ENCODE measurements at places on chromosomes 12 and 14.

GRCh38 chr12:91400271-91400670, 217.7 kb upstream of the DCN start:
- no peak for DNase-seq
- no peaks in the 10 kb centered on the region for H3K27me3 ChIP-seq
- H3K4me1 ChIP-seq = no peaks in the 10 kb centered on the region
- no peak overlapping the region for H3K4me3 ChIP-seq
- H3K36me3 ChIP-seq = no peaks in the 10 kb centered on the region
- H3K27ac ChIP-seq = no peak overlapping the region

DNA sequence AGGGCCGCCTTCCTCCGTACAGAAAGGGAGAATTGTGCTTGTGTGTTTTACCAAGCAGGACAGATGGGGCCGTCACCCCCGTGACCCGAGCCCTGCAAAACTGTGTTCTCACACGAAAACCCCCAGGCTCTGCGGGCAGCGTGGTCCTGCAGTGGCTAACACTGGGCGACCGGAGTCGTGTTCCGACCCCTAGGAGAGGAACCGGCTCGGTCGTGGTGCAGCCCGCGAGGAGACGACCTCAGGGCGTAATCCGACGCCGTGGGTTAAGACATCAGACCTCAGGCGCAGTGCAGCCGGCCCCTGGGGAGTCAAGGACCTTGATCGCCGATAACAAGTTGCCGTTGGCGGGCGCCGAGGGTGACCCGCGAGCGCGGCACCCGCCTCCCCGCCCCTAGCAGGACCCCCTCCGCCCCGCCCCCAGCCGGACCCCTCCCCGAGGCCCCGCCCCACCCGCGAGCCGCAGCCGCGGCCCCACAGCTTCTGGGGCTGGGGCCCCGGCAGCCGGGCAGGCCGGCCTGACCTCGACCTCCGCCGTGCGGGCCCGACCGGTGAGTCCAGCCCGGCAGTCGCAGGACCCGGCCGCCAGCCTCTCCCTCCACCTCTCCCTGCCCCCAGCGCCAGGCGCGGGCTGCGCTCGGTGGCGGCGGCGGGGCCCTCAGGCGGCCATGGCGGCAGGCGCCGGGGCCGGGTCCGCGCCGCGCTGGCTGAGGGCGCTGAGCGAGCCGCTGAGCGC, at the start of gene CHPT1:
Gene CHPT1, plus strand, starts transcription at position 444 of the 733 bp plus-strand sequence. Its CDS starts 222 bp downstream, at position 666.
- DNase-seq = peak; percentile 75
- H3K27ac ChIP-seq = peak within 1 kb of the TSS; percentile 84
- H3K36me3 ChIP-seq = peaks cover 2% of the 10 kb centered on the region
- peaks cover 60% of the 10 kb centered on the region for H3K4me1 ChIP-seq
- peak within 1 kb of the TSS; percentile 94 for H3K4me3 ChIP-seq
- no peaks in the 10 kb centered on the region for H3K27me3 ChIP-seq

DNA sequence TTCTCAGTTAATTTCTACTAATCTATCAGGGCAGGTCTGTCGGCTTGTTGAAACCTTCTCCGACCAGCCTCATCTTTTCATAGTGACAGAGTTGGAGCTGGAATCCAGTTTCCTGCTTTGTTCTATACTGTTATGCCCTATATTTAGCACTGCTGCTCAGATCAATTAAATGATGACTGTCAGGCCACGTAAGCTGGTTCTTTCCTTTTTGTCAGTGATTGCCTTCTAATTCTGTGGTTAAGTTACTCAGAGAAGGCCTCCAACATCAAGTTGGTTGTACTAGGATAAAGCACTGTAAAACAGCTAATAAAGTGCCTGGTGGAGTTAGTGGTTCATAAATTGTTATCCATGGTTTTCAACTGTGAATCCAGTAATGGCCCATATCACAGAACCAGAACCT, 22.6 kb downstream of the DERA start:
- no peaks in the 10 kb centered on the region for H3K27me3 ChIP-seq
- no peaks in the 10 kb centered on the region for H3K4me1 ChIP-seq
- no peak for DNase-seq
- no peak overlapping the region for H3K4me3 ChIP-seq
- H3K27ac ChIP-seq = no peak overlapping the region

GRCh38 chr12:119391673-119392072, 57.1 kb downstream of the CCDC60 start:
- H3K27ac ChIP-seq = no peak overlapping the region
- no peak for DNase-seq
- no peaks in the 10 kb centered on the region for H3K4me1 ChIP-seq
- no peaks in the 10 kb centered on the region for H3K27me3 ChIP-seq
- no peak overlapping the region for H3K4me3 ChIP-seq

GRCh38 chr12:128318946-128319345, 52.0 kb downstream of the TMEM132C start:
- no peak for DNase-seq
- H3K27me3 ChIP-seq = no peaks in the 10 kb centered on the region
- H3K4me3 ChIP-seq = no peak overlapping the region

GRCh38 chr12:3381059-3382047, 109.7 kb upstream of the PRMT8 start:
- H3K27me3 ChIP-seq = peaks cover 24% of the 10 kb centered on the region
- DNase-seq = no peak
- no peaks in the 10 kb centered on the region for H3K36me3 ChIP-seq

GRCh38 chr12:130831246-130831645, 7.8 kb downstream of the STX2 start:
- no peak for DNase-seq
- no peaks in the 10 kb centered on the region for H3K27me3 ChIP-seq
- no peaks in the 10 kb centered on the region for H3K36me3 ChIP-seq
- H3K4me1 ChIP-seq = peaks cover 28% of the 10 kb centered on the region
- H3K4me3 ChIP-seq = no peak overlapping the region

- H3K4me3 ChIP-seq = no peak overlapping the region
- no peak for DNase-seq
- no peak overlapping the region for H3K27ac ChIP-seq
- no peaks in the 10 kb centered on the region for H3K36me3 ChIP-seq
- no peaks in the 10 kb centered on the region for H3K27me3 ChIP-seq
Measured at GRCh38 chr12:91461061-91461460, 278.4 kb upstream of the DCN start.

DNA sequence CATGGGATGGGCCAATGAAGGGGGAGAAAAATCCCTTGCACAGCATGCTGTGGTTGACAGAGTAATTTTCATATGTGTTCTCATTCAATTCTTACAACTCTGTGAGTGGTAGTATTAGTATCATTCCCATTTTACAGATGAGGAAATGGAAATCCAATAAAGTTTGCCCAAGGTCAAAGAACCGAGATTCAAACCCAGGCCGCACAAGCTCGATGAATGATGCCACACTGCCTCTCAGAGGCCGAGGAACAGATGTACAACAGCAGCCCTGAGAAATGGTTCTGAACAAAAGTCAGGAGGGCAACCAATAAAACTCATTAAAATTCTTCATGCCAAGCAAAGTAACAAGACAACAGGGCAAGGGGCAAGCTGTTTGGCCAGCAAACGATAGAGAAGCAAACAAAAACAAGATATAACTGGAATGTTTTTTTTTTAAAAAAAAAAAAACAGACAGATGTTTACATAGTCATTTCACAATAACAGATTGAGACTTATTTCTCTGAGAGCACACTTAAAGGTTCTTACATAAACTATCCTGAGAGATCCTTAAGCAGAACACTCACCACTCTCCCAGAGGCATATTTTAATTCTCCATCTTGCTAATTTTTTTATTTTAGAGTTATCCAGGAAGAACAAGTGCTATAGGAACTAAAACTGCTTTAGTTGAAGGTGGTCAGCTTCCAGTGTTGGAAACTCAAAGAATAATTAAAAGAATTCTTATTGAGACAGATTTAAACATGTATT, 85.8 kb downstream of the EXOC5 start:
- DNase-seq = no peak
- H3K36me3 ChIP-seq = no peaks in the 10 kb centered on the region
- H3K4me3 ChIP-seq = no peak overlapping the region
- H3K4me1 ChIP-seq = no peaks in the 10 kb centered on the region
- H3K27ac ChIP-seq = no peak overlapping the region
- peaks cover 24% of the 10 kb centered on the region for H3K27me3 ChIP-seq

GRCh38 chr14:29955087-29955486, 27.4 kb upstream of the PRKD1 start:
- no peak overlapping the region for H3K27ac ChIP-seq
- no peaks in the 10 kb centered on the region for H3K27me3 ChIP-seq

DNA sequence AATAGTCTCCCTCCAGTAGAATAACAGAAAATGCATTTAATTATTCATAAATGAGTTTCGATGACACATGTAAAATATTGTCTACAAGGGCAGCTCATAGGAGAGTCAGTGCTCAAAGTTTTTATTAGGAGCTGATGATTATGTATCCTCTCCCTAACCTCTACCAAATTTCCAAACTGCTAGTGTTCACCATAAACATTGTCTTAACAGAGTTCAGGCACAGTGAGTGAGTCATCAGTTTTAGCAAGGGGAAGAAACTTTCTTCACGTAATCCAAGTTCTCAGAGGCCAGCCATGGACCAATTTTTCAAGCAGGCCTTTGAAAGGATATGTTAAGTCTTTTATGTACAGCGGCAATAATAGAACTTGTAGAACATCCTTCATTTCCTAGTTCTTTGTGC, 649.2 kb upstream of the MIS18BP1 start:
- no peaks in the 10 kb centered on the region for H3K36me3 ChIP-seq
- H3K4me3 ChIP-seq = no peak overlapping the region
- no peak for DNase-seq
- H3K27me3 ChIP-seq = no peaks in the 10 kb centered on the region
- H3K27ac ChIP-seq = no peak overlapping the region

GRCh38 chr12:68119250-68119649, 40.3 kb downstream of the IFNG start:
- H3K4me3 ChIP-seq = peak overlapping the region; percentile 90
- H3K27ac ChIP-seq = peak overlapping the region; percentile 83
- H3K36me3 ChIP-seq = no peaks in the 10 kb centered on the region

GRCh38 chr12:43336962-43337555, 214.9 kb downstream of the ADAMTS20 start:
- no peak overlapping the region for H3K27ac ChIP-seq
- H3K27me3 ChIP-seq = no peaks in the 10 kb centered on the region
- no peak for DNase-seq
- peaks cover 6% of the 10 kb centered on the region for H3K4me1 ChIP-seq

DNA sequence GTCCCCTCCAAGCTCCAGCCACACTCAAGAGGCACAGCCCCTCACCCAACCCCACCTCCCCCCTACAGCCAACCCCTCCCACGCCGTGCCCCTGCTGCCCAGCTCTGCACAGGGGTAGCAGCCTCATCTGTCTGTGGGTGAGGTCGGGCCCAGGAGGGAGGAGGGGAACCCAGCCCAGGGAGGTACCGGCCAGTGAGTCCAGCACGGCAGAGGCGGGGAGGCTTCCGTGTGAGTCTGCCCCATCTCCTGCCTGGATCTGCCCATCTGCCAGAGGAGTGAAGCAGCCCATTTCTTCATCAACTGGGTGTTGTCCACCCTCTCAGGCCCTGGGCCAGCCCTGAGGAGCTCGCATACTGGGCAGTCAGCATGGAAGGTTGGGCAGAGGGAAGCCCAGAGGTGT, 54.2 kb downstream of the CCNK start:
- H3K27ac ChIP-seq = no peak overlapping the region
- no peak for DNase-seq
- no peaks in the 10 kb centered on the region for H3K27me3 ChIP-seq
- no peaks in the 10 kb centered on the region for H3K36me3 ChIP-seq
- H3K4me1 ChIP-seq = peaks cover 5% of the 10 kb centered on the region

DNA sequence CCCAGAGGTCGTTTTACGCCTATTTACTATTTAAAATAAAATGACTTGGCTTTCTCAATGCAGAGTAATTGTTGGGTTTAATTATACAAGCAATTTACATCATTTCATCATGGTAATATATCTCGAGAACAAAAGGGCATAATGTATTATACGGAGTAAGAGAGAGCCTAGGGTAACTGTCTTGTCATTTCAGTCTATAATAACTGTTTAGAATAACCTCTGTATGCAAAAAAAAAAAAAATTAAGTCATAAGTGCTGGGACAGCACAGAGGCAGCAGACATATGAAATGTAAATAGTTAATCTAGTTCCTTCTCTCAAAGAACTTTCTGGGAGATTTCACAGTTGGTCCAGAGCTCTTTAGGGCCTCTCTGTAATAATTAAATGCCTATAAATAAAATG, 284.9 kb downstream of the TMTC2 start:
- H3K27me3 ChIP-seq = no peaks in the 10 kb centered on the region
- DNase-seq = no peak
- H3K27ac ChIP-seq = no peak overlapping the region
- H3K4me1 ChIP-seq = no peaks in the 10 kb centered on the region

DNA sequence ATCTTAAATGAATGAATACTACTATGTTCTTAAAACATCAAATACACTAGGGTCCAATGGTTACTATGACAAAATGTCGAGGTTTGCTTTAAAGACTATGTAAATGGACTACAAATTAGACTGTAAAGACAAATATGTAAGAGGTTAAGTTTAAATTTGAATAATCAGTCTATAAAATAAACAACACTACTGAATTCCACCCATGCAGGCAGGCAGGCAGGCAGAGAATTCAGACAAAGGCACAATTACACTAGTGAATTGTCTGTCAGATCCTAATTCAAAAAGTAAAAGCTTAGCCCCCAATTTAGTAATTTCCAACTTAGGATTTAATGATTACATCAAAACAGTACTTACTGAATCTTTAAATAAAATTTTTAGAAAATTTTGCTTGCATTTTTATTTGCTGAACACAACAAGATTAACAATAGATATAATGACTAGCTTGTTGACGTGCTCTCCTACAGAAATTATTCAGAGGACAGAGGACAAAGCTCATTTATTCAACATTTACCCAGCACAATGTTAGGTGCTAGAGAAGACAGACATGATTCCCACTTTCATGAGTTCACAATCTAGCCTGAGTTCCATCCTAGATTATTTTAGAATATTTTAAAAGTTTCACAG, 97.4 kb downstream of the CDK17 start:
- H3K36me3 ChIP-seq = peaks cover 17% of the 10 kb centered on the region
- no peak overlapping the region for H3K4me3 ChIP-seq
- H3K4me1 ChIP-seq = peaks cover 23% of the 10 kb centered on the region
- peak overlapping the region; percentile 65 for H3K27ac ChIP-seq
- no peak for DNase-seq
